ENCODE measurements at places on chromosomes 4 and X. TPM values are rescaled to one million over a fixed set of nuclear protein-coding genes. Genes with fewer than 3 reads are reported as not detected.

GRCh38 chr4:108849611-108850168 lies 86.8 kb upstream of the ETNPPL start:
- H3K27ac ChIP-seq: no peak overlapping the region
- H3K36me3 ChIP-seq: no peaks in the 10 kb centered on the region
- DNase-seq: no peak

FREM3 gene
- not detected for polyA plus RNA-seq

GRCh38 chrX:47579537-47579936 lies 2.7 kb upstream of the TIMP1 start:
- H3K27me3 ChIP-seq: no peaks in the 10 kb centered on the region
- DNase-seq: no peak
- no peak overlapping the region for H3K27ac ChIP-seq
- no peaks in the 10 kb centered on the region for H3K4me1 ChIP-seq

GRCh38 chr4:137471895-137472294 lies 60.4 kb downstream of the PCDH18 start:
- no peaks in the 10 kb centered on the region for H3K4me1 ChIP-seq
- H3K36me3 ChIP-seq: no peaks in the 10 kb centered on the region
- no peak overlapping the region for H3K27ac ChIP-seq
- no peak for DNase-seq

GRCh38 chrX:77704881-77705280 lies 81.1 kb downstream of the ATRX start:
- no peak for DNase-seq
- H3K4me1 ChIP-seq: no peaks in the 10 kb centered on the region
- no peak overlapping the region for H3K4me3 ChIP-seq
- no peaks in the 10 kb centered on the region for H3K27me3 ChIP-seq
- H3K36me3 ChIP-seq: no peaks in the 10 kb centered on the region
- no peak overlapping the region for H3K27ac ChIP-seq
